MG63 (cell line): ENCODE measurements at places on chromosomes 7 and 10.

DNA sequence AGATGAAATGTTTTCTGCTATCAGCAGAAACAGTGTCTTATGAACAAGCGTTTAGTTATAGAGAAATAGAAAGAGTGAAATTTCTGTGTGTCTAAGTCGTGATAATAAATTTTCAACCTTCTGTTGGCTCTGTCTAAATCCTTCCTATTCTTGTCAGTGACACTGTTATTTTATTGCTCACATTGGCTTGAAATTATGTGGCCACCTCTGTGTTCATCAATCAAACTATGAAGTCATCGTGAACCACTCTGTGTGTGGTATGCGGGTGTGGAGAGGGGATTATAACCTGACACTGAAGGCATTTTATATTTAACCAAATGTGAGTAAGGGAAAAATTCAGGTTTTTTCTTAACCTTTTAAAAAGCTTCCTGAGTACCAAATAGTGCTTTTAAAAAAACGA, 12.3 kb downstream of the AOAH start:
- no peak for DNase-seq

DNA sequence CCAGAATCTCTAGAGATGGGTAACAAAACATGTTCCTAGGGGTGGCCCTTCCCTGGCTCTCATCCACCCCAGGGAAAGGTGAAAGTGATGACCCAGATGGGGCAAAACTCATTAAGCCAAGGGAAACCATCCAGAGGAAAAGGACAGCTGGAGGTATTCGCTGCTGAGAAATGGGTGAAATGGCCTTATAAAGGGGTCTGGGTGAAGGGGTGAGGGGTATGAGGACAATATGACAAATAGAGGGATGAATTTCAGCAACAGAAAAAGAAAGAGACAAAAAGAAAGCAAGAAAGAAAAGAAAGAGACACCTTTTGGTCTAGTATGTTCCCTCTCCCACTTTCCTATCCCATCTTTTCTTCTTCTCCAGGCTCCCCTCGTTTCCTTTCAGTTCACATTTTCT, 26.6 kb downstream of the ARHGAP21 start:
- no peak for DNase-seq

DNA sequence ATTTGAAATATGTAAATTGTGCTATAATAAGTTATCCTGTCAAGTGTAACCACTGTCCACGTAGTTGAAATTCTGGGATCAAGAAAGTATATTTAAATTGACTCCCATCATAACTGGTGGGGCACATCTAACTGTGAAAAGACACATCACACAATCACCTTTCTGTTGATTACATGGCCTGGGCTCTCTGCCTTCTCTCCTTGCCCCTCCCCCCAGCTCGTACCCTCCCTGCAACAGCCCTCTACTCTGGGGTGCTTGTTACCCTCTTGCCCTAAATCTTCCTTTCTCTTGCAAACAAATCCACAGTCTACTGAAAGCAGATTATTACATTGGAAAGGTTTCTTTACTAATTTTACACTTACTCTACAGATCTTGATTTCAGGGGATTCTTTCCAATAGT, 56.3 kb downstream of the CCDC186 start:
- no peak for DNase-seq

DNA sequence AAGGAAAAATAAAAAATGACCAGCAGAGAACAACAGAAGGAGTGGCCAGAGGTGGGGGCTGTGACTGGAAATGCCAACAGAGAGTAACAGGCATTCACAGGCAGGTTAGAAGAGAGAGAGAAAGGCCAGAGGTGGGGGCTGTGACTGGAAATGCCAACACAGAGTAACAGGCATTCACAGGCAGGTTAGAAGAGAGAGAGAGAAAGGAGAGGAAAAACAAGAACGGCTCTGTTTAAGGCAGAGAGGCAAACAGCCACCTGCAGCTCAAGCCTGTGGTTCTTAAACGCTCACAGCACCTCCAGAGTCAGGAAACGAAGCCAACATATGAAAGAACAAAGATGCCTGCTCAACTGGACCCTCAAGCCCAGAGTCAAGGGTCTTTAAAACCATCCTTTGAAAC, 39.5 kb upstream of the DGKI start:
- no peak for DNase-seq

DNA sequence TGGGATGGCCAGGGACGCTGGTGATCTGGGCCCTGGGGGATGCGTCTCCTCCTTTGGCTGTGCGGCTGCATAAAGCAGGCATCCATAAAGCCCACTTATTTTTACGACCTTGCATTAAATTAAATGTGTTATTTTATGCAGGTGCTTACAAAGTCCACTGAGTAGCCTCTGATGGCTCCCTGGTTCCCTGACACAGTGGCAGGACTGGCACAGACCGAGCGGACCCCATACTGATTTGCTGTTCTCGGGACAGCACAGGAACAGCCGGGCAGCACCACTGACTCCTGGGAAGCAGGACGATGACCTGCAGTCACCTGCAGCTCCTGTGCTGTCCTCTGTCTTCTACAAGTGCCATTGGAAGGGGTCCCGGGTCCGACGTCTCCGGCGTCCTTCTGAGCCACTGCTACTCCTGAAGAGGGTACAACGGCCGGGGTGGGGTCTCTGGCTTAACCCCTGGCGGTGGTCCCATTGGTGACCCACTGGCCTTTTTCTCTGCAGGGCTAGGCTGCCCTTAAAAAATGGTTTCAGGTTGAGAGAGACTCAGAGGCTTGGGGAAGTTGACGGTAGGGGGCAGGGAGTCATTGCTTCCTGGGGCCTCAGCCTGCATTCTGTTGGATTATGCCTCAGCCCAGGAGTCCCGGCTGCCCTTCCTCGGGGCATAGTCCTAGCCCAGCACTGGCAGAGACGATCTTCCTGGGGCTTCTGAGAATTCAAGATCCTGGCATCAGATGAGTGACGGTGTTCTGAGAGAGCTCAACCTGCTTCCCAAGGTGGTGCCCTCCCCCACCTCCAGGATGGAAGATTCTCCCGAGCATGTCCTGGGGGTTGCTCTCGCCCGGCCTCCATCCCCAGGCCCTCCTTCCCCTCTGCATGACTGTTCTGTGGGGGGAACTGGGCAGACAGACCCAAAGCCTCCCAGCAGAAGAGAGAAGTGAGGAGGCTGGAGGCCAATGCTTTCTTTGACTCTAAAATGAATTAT, 330.1 kb downstream of the ADARB2 start:
- DNase-seq: no peak

DNA sequence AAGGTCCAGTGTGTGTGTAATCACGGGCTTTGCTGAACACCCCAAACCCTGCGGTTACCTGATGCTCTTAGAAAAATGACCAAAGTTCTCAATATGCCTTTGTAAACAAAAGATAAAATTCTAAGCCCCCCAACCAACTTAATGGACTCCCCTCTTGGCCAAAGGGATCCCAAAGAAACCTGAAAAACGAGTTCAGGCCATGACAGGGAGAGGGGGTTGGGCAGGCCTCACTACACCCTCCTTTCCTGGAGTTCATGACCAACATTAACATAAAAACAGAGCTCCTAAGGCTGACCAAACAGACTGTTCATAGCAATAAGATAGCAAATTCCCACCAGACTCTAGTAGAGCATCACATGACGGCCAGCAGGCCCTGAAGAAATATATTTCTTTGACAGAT, 3.0 kb upstream of the VIPR2 start:
- no peak for DNase-seq

DNA sequence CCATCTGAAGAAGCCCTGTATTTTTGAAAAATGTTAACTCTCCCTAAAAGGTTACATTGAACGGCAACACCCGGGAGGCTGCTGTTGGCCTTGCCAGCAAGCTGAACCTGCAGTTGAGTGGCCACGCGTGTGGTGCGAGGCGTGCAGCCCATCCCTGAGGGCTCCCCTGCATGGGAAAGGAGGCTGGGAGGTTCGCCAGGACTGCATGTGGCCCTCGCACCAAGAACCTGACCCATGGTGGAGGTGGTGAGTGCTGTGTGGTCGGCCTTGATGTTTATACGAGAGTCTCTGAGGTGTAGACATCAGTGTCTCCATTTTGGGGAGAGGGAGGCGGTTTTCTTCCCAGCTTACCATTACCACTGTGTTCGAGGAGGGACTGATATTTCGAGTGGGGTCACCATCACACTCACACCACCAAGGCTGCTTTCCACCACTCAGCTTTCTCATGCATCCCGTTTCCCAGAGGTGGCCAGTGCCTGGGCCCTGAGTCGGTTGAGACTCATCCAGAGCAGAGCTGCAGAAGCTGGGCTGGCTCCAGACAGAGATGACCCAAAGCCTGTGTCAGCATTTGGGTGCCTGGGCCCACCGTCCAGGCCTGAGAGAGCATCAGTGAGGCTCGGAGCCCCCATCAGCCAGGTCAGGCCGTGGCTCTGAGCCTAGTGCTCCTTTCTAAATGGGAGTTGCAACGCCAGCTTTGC, 222.6 kb downstream of the EBF3 start:
- DNase-seq: no peak

- DNase-seq: peak; percentile 22
These were observed 193.5 kb upstream of the GPR26 start for GRCh38 chr10:123472606-123473005.

- DNase-seq: no peak
These were observed 50.8 kb downstream of the CXCL12 start for GRCh38 chr10:44334091-44334490.

DNA sequence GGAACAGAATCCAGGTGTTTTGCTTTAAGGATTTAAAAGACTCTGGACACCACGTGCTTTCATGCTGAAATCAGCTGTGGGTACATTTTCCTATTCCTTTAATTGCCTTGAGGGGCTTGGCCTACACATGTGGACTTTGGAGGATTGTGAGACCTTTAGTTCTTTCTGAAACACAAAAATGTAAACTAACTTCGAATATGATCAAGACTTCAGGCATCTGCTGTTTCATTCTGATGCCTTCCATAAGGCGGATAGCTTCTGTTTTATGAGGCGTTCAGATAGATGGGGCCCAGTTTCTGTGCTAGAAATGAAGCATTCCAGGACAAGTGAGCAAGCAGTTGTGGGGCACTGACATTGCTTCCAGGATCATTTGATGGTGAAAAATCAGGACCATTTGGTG, 1.5 kb upstream of the NOBOX start:
- no peak for DNase-seq

GRCh38 chr10:5813091-5813340, 218 bp downstream of the GDI2 start:
- no peak for DNase-seq

DNA sequence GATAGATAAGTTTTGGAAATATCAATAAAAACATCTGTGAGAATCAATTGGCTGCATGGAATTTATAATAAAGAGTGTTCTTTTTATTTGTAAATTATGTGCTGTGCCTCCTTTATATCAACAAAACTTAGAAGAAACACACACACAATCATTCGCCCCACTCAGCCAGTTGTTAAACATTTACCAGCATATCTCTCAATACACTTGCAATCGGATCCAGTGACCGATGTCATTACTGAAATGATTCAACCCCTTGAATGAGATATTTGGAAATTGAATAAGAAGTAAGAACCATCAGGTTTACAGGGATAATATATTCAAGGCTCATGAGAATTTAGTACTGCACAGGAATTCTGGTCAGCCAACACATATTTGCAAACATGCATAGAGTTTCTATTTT, 35.6 kb downstream of the TAF3 start:
- no peak for DNase-seq

- DNase-seq: no peak
These were observed 29.5 kb upstream of the PRKCQ start for GRCh38 chr10:6609625-6610024.

DNA sequence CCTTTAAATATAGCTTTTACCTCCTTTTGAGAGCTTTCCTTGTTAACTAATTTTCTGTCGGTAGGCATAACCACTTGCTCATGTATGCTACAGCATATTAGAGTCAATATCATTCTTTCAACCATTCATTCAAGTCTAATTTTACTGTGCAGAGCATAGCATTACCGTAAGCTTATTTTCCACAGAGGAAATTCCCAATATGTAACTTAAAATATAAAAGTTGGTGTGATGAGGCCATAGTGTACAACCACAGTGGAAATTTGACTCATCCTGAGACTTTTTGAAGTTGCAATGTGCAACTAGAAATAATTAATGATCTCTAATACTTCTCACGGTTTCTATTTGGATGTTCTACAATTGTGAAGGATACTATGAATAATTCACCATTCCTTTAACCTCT, 80.6 kb upstream of the KLF6 start:
- DNase-seq: no peak

- DNase-seq: no peak
These were observed 401.4 kb upstream of the GALNT17 start for GRCh38 chr7:70730451-70731110.

DNA sequence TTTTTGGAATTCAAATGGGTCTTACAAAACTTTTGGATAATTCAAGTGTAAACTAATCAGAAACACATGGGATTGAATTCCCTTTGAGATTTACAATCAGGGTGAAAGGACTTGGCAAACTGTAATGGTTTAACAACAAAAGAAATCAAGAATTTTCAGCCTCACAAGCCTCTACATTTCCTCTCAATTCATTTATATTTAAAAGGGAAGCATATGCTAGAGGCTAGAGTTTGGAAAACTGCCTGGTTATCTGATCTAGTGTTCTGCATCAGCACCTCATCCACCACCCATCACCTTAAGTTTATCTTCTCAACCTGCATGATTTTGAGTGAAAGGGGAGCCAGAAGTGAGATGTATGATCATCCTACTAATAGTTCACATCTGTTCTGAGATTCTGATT, 120.7 kb downstream of the TES start:
- no peak for DNase-seq

GRCh38 chr10:43846968-43847367, 198.3 kb upstream of the ZNF32 start:
- DNase-seq: no peak

DNA sequence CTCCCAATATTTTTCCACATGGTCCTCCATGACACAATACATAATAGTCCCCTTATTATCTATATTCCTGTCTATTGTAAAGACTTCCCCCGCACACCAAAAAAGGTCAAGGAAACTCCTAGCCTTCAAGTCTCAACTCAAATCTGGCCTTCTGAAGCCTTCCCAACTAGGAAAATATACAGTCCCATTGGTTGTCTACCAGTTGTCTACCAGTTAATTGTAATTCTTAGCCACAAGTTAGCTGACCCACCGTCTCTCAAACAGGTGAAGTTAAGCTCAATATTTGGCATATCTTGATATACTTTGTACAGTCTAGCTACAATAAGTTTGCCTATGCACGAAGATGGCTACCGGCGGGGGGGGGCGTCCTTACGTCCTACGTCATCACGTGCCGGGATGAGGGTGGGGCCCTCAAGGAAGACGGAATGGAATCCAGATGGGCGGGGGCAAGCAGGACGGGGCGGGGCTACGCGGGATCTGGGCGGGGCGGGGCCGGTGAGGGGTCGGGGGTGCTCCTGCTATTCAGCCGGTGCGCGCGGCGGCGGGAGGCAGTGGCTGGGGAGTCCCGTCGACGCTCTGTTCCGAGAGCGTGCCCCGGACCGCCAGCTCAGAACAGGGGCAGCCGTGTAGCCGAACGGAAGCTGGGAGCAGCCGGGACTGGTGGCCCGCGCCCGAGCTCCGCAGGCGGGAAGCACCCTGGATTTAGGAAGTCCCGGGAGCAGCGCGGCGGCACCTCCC, at the start of gene AHR:
TSS of gene AHR (plus strand) at position 551 of the 738 bp plus-strand sequence. CDS start 613 bp downstream, outside the sequence.
- DNase-seq: peak; percentile 87

GRCh38 chr7:157971501-157971900, 616.1 kb downstream of the PTPRN2 start:
- DNase-seq: no peak

GRCh38 chr7:102117743-102118142, 168.9 kb upstream of the SH2B2 start:
- no peak for DNase-seq

- DNase-seq: no peak
These were observed 134.1 kb upstream of the GDF10 start for GRCh38 chr10:47165711-47166404.

GRCh38 chr10:96089116-96089515, 41.0 kb upstream of the ZNF518A start:
- DNase-seq: no peak

GRCh38 chr10:129939416-129940275, 24.4 kb downstream of the EBF3 start:
- no peak for DNase-seq

GRCh38 chr7:150974468-150975391, 3.4 kb downstream of the KCNH2 start:
- peak; percentile 34 for DNase-seq
